ENCODE measurements at places on chromosomes 2 and 18.

GRCh38 chr18:74522635-74523548 lies 11.4 kb upstream of the CNDP1 start:
- DNase-seq = no peak

- peak; percentile 96 for DNase-seq
Measured at GRCh38 chr2:85504778-85505261, 34.1 kb upstream of the MAT2A start.

GRCh38 chr2:69141061-69141460 lies 128.1 kb downstream of the ANTXR1 start:
- DNase-seq = no peak

DNA sequence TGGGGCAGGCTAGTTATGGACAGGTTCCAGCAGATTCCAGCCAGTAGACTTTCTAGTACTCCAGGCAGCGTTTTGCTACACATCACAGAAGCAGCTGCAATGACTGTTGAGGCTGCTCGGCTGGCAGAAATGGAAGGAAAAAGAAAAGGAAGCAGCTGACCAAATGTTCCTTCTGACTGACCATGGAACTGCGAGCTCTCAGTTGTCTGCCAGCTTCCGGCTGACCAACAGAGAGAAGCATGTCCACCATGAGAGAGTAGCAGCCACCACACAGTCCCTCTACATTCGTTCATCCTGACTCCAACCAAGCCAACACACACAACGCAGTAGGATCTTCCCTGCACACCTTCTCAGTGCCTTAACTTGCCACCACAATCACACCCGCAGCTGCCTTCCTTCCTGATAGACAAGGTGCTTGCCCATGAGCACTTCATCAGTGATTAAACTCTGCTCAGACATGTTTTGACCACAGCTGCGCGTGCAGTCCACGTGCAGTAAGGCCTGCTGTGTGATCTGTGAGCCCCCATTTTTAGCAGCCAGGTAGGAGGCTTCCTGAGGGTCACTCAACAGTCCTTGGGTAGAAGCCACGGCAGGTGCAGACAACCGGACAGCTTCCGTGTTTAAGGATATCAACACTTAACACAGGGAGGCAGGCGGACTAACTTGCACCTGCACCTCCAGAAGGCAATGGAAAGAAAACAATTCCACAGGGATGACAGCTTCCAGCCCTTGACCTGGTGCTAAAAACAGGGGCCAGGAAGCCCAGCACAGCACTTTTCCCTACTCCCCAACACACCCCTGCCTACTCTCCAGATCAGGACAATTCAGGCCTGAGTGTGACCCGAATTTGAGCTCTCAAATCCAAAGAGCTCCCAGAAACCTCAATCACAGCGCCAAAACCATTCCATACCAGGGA lies 996 bp downstream of the TGFBRAP1 start:
- peak; percentile 78 for DNase-seq

- DNase-seq = peak; percentile 45
Measured at GRCh38 chr18:55805666-55806065, 217.7 kb upstream of the TCF4 start.

- DNase-seq = peak; percentile 84
Measured at GRCh38 chr2:8636721-8637636, 44.9 kb upstream of the ID2 start.

DNA sequence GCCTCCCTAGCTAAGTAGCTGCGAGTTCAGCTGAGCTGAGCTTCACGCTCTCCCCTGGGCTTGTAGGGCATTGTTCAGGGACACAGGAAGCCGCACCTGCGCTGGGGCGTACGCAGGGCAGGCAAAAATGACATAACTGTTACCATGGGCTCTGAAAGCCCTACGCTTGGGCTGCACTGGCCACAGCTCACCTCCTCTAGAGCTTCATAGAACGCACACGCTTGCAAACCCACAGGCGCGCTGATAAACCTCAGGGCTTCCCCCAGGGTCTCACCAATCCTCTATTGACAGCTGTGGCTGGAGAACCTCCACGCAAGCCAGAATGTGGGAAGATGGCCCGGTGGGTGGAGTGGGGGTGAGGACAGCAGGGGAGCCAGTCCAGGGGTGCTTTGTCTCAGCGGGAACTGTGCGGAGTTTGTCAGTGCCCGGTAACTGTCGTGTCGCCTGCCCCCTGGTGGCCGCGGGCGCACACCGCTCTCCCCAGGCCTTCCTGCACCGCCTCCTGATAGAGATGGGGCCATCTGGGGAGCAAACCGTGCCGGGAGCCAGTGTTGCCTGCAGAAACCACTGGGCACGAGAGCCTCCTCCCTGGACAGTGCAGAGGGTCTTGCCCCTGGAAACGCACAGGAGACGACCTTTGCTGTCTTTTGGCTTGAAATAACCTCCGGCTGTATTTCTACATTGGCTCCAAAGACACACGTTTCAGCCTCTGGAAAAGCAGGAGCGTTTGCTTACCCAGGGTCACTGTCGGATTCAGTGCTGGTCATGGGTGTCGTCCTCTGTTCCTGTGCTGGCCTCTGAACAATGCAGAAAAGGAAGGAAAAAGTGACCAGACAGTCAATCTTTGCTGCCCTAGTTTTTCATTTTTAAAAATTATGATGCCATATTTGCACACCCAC lies 17.0 kb upstream of the CIDEA start:
- DNase-seq = peak; percentile 55

GRCh38 chr2:233964581-233964980 lies 47.4 kb downstream of the TRPM8 start:
- peak; percentile 79 for DNase-seq

DNA sequence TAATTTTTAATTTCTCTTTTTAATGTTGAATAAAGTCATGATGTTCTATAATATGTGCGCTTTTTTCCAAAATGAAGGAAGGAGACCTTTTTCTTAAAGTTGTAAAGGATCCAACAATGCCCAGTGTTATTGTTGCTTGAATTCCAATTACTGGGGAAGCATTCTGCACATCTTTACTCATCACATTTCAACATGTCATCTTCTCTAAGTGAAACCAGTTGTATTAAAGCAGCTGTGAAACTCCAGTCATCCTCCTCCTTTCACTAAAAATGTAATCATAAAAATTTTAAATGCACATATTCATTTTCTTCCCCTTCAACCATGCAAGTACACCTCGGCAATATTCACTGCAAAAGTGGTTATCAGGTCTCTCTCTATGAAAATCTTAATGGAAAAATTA lies 722.7 kb downstream of the TSN start:
- peak; percentile 3 for DNase-seq

Data from EH (cell line).